Amygdala (tissue), 56 donors: ENCODE measurements at places on chromosomes 12 and 14.

DNA sequence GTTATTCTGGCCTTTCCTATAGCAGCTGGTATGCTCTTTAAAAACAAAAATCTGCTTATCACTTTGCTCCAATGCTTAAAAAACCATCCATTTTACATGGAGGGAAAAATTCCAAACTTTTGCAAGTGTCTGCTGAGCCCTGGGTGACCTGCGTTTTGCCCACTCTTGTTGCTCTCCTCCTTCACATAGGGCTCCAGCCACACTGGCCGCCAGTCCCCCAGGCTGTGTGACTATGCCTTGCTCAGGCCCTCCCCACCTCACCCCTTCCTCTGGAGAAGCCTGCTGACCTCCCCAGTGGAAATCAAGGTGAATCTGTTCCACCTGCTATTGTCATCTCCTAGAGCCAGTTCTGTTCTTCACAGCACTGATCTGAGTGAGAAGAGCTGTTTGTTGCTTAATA is 126.9 kb downstream of the SLC25A47 start:
- no peak for DNase-seq

- no peak for DNase-seq
These were observed 11.8 kb downstream of the RPS6KL1 start for GRCh38 chr14:74911221-74911620.

GRCh38 chr14:30403791-30404190 is 155.2 kb upstream of the G2E3 start:
- DNase-seq: no peak

DNA sequence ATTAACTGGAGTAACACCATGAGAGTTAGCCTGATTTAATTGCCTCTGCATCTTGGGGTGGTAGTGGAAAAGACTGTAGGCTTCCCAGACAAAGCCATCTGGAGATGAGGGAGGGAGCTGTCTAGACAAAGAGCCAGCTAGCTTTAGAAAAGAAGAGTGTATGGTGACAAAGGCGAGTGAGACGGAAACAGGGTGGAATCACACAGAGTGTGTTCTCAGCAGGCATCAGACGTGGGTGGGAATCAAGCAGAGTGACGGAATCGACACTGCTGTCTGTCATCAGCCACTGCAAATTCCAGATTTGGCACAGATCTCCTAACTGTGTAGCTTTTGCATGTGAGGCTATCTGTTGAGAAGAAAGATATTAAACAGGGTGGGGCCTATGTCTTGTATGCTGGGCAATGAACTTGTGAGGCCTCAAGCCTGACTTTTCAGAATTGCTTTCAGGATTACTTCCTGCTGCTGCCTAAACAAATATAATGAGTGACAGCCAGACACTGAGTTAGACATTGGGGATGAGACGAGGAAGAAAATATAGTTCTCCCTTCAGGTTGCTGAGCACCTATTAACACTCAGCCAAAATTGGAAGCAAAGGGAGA is 236.5 kb upstream of the GRIP1 start:
- DNase-seq: peak; percentile 2

GRCh38 chr12:52401926-52402325 is 4.2 kb downstream of the KRT82 start:
- no peak for DNase-seq
